ENCODE measurements at places on chromosomes 3 and 15.

- DNase-seq = no peak
Measured at GRCh38 chr15:50881121-50882048, 27.1 kb upstream of the AP4E1 start.

- no peak for DNase-seq
Measured at GRCh38 chr3:69563151-69563550, 176.1 kb upstream of the MITF start.

DNA sequence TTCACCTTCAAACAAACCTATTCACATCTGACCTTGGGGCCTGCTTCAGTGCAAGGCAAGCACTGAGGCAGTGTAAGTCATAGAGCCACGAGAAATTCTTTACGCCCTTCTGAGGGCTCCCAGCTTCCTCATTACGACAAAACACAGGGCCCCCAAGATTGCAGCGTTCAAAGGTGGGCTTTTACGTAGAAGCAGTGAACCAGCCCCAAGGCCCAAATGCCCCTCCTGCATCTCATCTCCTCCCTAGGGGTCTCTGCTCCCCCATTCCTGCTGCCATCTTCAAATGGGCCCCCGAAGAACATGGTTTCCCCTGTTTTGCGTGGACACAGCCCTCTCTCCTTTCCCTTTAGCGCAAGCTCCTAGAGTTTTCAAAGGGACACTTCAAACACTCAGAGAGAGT is 285.1 kb downstream of the MEX3B start:
- DNase-seq = no peak

- no peak for DNase-seq
Measured at GRCh38 chr3:43024181-43024885, 45.2 kb downstream of the GASK1A start.

DNA sequence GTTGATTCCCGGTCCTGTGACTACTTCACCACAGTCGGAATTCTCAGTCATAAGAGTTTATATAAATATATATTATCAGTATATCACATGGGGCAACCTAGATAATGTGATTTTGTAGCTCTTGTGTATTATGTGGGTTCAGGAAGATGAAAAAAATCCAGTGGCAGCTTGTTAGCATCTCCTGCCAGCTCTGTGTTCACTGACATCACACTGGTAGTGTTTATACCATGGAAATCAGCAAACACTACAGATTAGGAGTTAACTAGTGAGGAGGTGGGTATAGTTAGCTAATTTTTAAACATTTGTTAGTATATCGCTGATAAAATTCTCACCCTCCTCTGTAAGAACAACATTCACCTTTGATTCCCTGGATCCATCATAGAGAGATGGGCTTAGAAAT is 44.5 kb upstream of the KCNMB2 start:
- no peak for DNase-seq

DNA sequence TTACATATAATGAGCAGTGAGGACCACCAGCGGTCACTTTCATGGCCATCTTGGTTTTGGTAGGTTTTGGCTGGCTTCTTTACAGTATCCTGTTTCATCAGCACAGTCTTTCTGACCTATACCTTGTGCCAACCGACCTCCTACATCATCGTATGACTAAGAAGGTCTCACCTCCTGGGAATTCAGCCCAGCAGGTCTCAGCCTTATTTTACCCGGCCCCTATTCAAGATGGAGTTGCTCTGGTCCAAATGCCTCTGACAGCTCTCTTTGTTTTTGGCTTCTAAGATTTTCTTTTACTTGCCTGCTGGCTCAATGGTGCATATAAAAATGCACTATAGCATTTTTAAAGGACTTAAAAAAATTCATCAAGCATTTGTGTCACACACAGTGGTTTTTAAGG is 3.2 kb upstream of the MME start:
- no peak for DNase-seq

DNA sequence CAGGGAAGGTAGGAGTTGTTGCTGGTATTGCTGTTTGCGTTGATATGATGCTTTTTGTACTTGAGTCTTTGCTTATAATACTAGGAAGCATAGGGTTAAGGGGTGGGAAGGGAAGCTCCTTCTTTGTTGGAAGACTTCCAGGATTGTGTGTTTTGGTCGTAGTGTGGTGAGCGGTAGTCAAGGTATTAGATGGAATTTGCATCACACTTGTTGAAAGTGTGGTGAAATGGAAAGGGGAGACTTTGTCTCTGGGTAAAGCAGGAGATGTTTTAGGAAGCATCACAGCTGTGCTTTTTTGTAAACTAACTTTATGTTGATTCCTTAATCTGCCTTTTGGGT is 14.9 kb downstream of the IGSF10 start:
- DNase-seq = no peak

GRCh38 chr15:83219026-83219425 is 11.4 kb upstream of the HDGFL3 start:
- DNase-seq = no peak

DNA sequence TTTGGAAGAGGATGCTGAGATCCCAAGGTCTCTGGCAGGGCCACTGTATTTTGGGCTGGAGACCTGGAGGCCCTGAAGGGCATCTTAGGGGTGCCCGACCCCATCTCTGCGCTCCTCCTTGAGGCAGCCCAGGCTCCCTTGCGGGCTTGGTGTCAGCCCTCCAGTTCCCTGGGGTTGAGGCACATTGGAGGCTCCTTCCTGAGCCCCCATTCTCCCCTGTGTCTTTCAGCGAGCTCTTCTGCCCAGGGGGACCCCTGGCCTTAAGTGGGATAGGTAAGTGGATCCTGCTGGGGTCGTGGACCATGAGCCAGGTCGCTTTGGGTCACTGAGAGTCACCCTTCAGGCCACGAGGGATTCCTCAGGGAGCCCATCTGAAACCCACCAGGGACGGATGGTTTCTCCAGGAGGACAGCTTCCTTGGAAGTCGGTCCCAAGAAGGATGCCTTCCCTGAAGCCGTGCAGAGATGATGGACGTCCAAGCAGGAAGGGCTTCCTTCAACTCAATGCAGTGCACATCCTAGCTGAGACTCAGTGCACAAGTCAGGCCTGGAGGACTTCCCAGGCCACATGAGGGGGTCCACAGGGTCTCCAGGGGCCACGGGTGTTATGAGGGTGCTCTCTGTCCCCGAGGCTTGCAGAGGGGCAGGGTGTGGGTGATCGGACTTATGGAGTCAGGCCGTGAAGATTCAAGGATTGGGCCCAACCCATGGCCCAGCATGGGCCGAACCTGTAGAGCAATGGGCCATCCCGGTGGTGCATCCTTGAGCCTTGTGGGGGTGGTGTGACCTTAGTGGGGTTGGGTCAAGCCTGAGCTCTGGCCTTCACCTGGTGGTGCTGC is 224.3 kb downstream of the SNRPN start:
- no peak for DNase-seq

DNA sequence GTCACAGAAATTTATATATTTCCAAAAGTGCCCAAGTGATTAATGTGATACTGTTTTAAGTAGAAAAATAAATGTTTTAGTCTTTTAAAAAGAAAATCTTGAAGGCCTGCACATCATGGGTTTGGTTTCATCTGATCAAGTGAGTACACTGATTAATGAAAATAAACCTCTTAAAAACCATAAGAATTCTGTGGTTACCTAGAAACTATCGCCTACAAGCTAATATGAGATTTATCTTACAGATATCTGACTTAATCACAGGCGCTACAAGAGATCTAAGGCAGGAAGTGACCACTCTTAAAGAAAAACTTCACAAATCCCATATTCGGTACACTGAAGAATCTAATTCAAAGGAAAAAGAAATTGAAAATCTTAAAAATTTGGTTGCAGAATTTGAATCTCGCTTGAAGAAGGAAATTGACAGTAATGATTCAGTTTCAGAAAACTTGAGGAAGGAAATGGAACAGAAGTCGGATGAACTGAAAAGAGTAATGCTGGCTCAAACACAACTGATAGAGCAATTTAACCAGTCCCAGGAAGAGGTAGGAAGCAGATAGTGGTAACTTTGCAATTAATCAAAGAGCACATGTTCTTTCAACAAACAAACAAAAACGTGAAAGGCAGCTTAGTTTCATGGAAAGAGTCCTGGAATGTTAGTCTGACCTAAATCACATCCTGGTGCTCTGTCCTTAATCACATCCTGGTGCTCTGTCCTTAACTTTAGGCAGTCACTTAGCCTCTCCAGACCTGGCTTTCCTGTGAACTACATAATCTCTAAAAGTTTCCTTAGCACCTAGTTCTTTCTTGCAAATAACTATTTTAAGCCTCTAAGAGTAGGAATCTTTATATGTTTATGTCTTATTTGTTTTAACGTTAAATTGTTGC is 131.8 kb downstream of the CCNL1 start:
- no peak for DNase-seq

DNA sequence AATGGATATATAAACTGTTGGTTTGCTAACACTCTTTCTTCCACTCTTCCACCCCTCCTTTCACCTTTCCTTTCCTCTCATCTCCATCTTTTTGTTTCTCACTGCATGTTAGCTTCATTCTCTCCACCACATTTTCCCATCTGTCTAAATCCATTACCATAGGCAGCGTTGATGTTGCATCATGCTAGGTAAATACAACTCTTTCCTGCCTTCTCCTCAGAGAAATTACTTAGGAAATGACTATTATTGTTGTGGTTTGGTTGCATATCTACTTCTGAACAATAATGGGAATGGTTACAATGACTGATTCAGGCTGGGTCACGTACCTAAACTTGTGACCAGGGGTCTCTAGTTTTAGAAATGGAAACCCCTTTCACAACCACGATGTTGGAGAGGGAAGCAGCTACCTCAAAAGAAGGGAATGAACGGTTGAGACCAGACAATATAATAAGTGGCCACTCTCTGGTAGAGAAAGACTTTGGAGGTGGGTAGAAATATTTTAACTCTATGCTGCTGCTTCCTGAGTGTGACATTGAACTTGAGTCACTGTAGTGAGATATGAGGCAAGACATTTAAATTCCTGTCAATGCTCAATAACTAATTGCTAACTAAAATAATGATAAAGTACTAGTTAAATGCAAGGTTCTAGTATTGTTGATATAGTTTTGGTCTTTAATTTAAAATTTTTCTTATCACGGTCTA is 314.1 kb upstream of the TGFBR2 start:
- no peak for DNase-seq

DNA sequence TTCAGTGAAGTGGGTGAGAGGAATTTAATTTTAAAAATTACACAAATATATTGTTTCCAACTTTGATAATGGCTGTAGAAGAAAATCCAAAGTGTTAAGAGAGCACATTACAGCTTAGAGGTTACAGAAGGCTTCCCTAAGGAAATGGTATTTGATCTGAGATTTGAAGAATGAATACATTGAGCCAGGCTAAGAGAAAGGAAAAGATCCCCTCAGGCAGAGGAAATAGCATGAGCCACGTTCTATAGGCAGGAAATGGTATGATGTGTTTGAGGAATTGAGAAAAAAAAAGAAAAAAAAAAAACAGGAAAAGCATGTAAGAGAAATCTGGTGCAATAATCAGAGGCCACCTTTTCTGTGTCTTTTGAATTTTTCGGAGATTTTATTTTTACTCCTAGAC is 48.6 kb downstream of the UNC13C start:
- DNase-seq = no peak

DNA sequence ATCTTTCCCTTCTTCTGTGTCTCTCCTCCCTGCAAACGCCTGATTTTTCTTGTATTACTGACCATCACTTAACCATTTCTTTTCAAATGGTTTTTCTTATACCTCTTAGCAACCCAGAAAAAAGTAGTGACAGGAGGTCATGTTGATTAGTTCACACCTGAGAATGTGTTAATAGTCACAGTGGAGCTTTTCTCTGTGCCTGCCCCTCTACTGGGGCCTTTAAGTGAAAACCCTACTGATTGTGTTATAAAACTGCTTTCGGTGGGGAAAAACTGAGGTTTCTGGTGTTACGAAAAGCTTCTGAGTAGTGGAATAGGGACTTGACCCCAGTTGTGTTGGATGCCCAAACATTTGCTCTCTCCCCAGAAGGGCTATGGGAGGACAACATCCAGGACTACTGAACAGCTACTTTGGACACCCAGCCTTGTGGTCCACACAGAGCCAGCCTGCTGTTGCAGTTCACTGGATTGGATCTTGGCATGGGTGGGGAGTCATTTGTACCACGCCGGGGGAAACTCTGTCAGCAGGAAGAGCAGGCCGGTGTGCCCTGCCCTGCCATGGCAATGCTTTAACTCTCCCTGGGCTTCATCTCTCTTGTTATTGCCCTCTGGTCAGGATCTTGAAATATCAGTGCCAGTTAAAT is 10.3 kb downstream of the GPR87 start:
- no peak for DNase-seq

DNA sequence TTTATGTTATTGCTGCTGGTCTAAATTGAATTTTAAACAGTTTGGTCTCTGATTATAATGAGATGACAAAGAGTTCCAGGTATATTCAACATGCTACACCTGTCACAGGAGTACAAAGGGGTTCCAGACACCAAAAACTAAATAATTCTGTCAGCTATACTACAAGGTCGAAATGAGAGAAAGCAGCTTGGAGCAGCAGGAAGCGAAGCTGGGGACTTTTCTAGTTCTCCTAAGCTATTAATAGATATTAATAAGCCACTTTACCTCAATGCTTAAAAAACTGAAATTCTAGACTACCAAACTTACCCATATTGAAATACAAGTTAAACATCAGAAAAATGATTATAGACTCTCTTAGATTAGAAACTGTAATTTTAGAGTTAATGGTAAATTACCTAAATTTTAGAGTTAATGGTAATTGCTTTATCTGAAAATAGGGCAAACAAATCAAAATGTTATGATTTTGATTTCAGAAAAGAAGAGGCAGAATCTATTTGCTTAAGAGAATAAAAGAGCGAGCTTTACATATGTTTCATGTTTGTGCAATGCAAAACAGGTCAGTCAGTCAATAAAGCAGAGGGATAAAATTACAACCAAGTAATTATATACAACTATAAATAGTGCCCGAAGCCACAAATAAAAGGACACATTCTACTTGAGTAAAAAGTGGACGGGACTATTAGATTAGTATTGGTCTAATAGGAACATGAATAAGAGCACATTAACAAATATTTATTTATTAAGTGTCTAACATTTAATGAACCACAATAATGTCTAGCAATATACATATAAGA is 16.8 kb downstream of the HSPBAP1 start:
- DNase-seq = no peak

GRCh38 chr3:185687271-185687878 is 101.3 kb downstream of the SENP2 start:
- no peak for DNase-seq

DNA sequence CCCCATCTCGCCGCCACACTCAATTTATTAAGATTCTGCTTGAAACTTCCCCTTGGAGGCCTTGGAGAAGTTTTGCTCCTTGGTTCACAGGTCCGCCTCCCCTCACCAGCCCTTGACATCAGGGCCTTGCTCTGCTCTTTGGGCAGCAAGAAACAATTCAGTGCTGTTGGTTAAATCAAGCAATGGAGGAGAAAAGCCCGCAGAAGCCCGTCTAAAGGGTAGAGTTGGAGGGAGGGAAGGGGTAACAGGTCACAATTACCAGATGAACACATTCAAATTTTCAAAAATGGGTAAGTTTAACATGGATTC is 429 bp downstream of the PARP9 start:
- DNase-seq = no peak

DNA sequence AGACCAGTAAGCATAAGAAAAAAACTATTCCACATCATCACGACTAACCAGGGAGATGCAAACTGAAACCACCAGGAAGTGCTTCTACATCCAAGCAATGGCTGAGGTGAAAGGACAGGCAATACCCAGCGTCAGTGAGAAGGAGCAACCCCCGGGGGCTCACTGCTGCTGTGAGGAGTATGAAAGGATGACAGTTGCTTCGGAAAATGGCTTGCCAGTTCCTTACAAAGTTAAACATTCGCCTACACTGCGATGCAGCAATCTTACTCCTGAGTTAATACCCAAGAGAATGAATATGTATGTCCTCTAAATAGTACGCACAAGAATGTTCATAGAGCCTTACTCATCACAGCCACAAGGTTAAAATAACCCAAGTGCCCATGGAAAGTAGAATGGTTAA is 13.3 kb upstream of the PLXNA1 start:
- DNase-seq = no peak

- DNase-seq = no peak
Measured at GRCh38 chr15:65862682-65863081, 6.6 kb upstream of the RAB11A start.
